Activated CD4-positive, alpha-beta T cell treated with anti-CD3 and anti-CD28 coated beads, Interleukin-2, amount 10 ng/mL, durations not matched to agents 7 days and 5 days (primary cell): ENCODE measurements at places on chromosomes 5 and 9. TPM values are rescaled to one million over a fixed set of nuclear protein-coding genes. Genes with fewer than 3 reads are reported as not detected.

DNA sequence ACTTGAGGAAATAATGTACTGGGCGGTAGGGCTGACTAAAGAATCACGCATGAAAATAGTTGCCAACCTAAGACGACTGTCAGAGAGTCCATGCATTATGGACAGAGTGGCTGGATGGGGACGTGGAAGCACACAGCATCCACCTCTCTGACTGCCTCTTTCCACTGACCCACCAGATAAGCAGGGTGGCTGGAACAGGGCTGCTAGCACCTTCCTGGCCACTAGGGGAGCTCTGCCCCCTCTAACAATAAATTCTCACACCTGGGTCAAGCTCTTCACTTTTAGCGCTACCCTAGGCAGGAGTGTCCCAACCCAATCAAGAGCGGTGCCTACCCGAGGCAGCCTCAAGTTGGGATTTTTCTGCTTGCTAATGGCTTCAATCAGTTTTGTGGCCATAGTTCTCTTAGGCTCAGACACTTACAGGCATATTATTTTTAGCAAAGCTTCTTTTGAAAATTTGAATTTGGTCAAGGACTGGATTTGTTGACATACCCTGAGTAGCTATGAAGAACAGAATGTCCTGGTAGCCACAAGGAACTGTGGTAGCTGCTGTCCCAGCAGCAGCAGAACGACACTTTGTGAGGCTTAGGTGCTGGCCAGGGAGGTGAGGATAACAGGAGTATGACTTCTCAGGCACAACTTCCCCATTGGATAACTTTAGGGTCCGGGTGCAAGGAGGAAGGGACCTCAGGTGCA, 6.9 kb upstream of the TPM2 start:
- no peak overlapping the region for H3K4me3 ChIP-seq
- H3K27ac ChIP-seq, result no peak overlapping the region
- no peaks in the 10 kb centered on the region for H3K27me3 ChIP-seq
- peaks cover 9% of the 10 kb centered on the region for H3K4me1 ChIP-seq
- peaks cover 19% of the 10 kb centered on the region for H3K36me3 ChIP-seq

The NUTM2F gene
- total RNA-seq, result not detected

The OR13C3 gene
- total RNA-seq, result not detected

- H3K27me3 ChIP-seq, result no peaks in the 10 kb centered on the region
- peaks cover 52% of the 10 kb centered on the region for H3K36me3 ChIP-seq
- no peak overlapping the region for H3K4me3 ChIP-seq
- H3K27ac ChIP-seq, result no peak overlapping the region
- no peaks in the 10 kb centered on the region for H3K4me1 ChIP-seq
- DNase-seq, result no peak
Observed at GRCh38 chr9:128625391-128626146, 31.1 kb downstream of the DYNC2I2 start.

The GRHPR gene
- 49.8 TPM for total RNA-seq

DNA sequence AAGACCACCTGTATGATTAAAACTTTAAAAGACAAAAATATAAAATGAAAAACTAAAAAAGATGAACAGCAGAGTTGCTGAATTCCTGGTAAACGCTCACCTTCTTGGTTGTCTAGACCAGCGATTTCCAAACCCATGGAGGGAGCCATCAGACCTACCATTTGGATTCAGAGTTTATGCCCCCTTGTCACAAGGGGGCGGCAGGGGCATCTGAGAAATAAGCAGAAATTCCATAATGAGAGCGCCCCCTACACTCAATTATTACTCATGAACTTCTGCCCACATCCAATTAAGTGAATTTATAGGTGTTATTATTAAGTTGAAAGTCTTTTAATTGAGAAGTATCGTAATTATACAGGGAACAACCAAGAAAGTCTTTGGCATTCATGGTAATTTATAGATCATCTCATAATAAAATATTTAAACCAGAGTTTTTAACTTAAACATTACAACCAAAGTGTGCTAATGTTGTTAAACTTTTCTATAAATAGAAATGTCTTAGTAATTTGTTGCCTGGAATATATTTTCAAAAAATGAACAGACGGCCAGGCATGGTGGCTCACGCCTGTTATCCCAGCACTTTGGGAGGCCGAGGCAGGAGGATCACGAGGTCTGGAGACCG, 35.2 kb upstream of the SPATA31C2 start:
- no peak overlapping the region for H3K4me3 ChIP-seq
- no peaks in the 10 kb centered on the region for H3K36me3 ChIP-seq
- peaks cover 8% of the 10 kb centered on the region for H3K4me1 ChIP-seq
- H3K27ac ChIP-seq, result no peak overlapping the region
- peaks cover 28% of the 10 kb centered on the region for H3K27me3 ChIP-seq
- DNase-seq, result peak; percentile 64

GRCh38 chr9:123334639-123335038, 21.4 kb upstream of the CRB2 start:
- DNase-seq, result no peak
- H3K36me3 ChIP-seq, result no peaks in the 10 kb centered on the region
- no peak overlapping the region for H3K4me3 ChIP-seq
- H3K4me1 ChIP-seq, result peaks cover 16% of the 10 kb centered on the region
